ENCODE measurements at places on chromosomes 4 and X.

DNA sequence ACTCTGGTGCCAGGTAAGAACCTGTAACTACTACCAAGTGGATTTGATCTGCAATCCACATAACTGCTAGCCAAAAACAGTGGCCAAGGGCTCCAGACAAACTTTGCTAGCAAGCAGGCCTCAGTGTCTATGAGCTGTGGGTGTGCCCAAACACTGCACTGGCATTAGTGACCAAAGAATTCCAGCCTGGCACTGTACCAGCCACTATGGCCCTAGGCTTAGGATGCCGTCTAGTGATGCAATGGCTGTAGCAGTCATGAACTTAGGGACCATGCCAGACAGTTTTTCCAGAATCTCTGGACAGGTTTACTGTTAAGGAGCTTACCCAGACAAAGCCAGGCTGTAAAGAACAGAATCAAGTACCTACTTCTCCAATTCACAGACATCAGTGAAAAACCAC, 33.7 kb upstream of the PRR27 start:
- DNase-seq = no peak

- no peak for DNase-seq
Observed at GRCh38 chr4:64814616-64815015, 405.4 kb upstream of the TECRL start.

DNA sequence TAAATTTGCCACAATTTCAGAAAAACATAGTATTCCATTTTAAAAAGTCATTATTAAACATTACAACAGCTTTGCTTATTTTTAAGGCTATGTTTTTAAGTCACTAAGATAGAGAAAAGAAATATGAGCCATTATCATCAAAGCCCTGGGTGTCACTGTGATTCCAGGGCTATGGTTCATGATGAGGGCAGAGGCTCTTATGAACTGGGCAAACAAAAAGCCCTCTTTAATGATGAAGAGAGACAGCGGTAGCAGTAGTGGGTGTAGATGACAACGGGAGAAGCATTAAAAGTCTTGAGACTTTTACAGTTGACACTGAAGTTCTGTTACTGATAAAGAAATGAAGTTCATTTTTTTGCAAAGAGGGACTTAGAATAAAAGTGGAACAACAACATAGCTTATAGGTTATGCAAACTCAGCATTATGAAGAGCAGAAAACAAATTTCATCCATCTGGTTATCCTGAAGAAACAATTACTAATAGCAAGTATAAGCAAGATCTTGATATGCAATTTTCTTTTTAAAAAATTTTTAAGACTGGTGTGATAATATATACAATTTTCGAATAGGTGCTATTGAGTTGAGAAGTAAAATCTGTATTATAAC, 202.7 kb upstream of the ETNPPL start:
- DNase-seq = no peak

DNA sequence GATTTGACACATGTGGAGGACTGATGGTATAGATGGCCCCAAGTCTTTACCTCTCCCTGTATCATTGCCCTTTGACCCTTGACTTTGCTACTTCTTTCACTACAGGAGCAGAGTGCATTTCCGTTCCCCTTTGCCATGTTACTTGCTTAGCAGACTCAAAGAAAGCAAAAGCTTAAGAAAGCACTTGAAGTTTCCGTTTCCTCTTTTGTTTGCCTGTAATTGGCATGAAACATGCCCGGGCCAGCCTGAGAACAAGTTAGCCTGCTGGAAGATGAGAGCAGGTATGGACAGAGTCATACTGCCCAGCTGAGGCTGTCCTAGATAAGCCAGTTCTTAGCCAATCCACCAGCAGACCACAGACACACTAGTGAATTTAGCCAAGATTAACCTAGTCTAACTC, 206.0 kb downstream of the BCOR start:
- DNase-seq = no peak

Data from left lobe of liver (tissue), 2 donors.